ENCODE measurements at places on chromosomes 6 and 20.

DNA sequence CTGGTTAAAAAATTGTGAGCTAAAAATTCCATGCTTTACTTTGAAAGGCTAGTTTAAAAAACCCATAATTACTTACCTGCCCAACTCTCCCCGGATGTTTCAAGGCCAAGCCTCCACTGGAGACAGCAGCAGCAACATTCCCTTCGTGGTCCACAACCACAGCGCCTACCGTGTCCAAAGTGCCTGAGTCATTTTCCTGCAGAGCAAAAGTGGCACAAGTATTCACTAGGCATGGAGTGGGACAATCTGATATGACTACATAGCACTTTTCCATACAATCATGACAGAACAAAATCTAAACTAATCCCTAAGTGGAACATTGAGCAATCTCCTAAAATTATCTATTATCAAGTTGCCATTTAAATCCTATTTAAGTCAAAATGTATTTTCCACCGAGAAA, 104.8 kb downstream of the TASP1 start:
- DNase-seq: no peak

GRCh38 chr20:58117944-58118343, 110.5 kb downstream of the ANKRD60 start:
- DNase-seq: no peak

GRCh38 chr6:18324706-18325042, 60.3 kb upstream of the DEK start:
- DNase-seq: no peak

DNA sequence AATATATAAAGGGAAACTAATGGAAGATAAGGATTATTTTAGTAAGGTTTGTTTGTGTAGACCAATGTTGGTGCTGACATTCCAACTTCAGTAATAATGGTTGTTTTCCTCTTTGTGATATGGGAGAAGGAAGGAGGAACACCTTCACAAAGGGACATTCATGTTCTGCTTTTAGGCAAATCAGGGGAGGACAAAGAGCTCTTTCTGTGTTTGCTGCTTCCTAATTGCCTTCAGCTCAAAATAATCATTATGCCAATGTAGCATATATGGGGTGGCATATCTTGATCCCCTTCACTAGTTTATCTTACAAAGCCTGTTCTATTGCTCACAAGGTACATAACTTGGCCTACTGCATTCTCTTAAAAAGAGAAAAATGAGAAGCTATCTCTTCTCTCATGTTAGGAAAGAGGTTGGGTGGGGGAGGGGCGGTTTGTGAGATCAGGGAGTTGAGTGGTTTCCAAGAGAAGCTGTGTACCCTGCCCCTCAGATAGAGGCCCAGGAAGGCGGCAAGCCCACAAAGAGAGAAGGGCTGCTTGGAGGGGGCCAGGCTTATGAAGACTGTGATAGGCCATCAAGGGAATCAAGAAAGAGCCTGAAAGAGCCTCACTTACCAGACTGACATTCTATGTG, 4.7 kb upstream of the ADGRG6 start:
- no peak for DNase-seq

- DNase-seq: no peak
Measured at GRCh38 chr6:13763740-13764381, 50.5 kb downstream of the MCUR1 start.

- no peak for DNase-seq
Measured at GRCh38 chr20:46648903-46649649, 2.2 kb downstream of the SLC13A3 start.

Data from NCI-H1930 (cell line).